ENCODE measurements at places on chromosomes 16 and 17.
A peak's percentile ranks its signal among the peaks of the same experiment; 100 is the strongest.

- H3K4me1 ChIP-seq: peaks cover 14% of the 10 kb centered on the region
- H3K27me3 ChIP-seq: no peaks in the 10 kb centered on the region
- DNase-seq: no peak
Observed at GRCh38 chr17:80834893-80835275, 156.8 kb upstream of the CHMP6 start.

- H3K27me3 ChIP-seq: no peaks in the 10 kb centered on the region
- peaks cover 11% of the 10 kb centered on the region for H3K4me1 ChIP-seq
- H3K4me3 ChIP-seq: no peak overlapping the region
- peaks cover 99% of the 10 kb centered on the region for H3K36me3 ChIP-seq
- peak overlapping the region; percentile 30 for H3K27ac ChIP-seq
- no peak for DNase-seq
Observed at GRCh38 chr17:78818932-78819331, 21.7 kb downstream of the USP36 start.

GRCh38 chr16:27977966-27978365 is 85.5 kb downstream of the GSG1L start:
- peaks cover 6% of the 10 kb centered on the region for H3K27me3 ChIP-seq
- peak; percentile 67 for DNase-seq
- no peaks in the 10 kb centered on the region for H3K4me1 ChIP-seq
- no peak overlapping the region for H3K27ac ChIP-seq
- no peak overlapping the region for H3K4me3 ChIP-seq
- H3K36me3 ChIP-seq: no peaks in the 10 kb centered on the region

DNA sequence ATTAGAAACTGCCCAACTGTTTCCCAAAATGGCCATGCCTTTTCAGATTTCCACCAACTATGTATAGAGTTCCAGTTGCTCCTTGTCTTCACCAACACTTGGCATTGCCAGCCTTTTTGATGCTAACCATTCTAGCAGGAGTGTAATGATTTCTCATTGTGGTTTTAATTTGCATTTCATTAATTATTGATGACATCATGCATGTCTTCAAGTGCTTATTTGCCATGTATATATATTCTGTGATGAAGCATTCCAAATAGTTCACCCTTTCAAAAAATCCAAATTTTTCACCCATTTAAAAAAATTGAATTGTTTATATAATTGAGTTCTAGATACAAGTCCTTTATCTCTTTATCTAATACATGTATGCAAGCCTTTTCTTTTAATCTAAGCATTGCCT is 245.9 kb upstream of the TNRC6C start:
- no peaks in the 10 kb centered on the region for H3K4me1 ChIP-seq
- no peak overlapping the region for H3K4me3 ChIP-seq
- DNase-seq: no peak
- H3K27me3 ChIP-seq: no peaks in the 10 kb centered on the region
- no peak overlapping the region for H3K27ac ChIP-seq

DNA sequence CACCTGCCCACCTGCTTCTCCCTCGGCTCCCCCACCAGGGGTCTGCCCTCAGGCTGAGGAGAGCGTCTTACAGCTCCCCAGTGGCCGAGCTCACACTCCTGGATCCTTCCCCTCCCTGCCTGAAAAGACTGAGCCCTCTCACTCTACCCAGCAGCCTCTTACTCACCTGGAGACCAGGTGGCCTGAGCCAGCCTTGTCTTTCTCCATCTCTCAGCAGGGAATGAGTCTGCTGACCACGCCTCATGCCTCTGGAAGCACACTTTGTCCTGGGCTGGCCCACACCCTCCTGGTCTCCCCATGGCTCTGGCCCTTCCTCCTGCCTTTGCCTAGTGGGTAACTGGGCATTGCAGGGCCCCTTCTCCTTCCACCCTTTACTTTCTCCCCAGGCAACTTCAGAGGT is 177.2 kb downstream of the ENGASE start:
- no peak overlapping the region for H3K4me3 ChIP-seq
- no peaks in the 10 kb centered on the region for H3K36me3 ChIP-seq
- H3K27ac ChIP-seq: no peak overlapping the region
- H3K27me3 ChIP-seq: peaks cover 16% of the 10 kb centered on the region

DNA sequence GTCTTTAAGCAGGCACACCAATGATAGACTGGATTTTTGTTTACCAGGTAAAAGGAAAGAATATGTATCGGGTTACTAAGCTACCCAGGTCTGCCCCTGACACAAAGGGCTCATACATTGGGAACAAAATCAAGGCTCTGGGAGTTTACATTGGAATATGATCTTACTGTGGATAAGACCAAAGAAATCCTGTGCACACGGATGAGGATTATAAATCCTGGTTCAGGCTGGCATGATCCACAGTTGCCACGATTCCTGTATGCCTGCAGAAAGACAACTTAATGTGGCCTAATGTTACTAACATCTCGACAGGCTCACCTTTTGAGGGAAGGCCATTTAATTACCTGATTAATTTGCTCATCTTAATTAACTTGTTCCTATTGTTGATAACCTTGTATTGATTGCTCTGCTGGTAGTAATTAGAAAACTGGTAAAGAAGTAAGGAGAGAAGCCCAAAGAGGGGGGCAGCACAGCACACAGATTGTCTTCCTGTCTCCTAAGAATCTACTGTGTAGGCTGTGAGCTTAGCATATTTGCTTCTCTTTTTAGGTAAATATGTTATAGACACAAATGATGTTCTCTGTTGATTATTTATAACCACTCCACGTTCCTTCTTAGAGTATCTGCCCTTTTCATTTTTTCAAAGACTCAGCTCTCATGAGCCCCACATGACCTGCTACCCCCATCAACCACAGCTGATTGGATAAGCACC is 51.0 kb upstream of the TOX3 start:
- H3K27ac ChIP-seq: no peak overlapping the region
- no peak for DNase-seq
- no peaks in the 10 kb centered on the region for H3K27me3 ChIP-seq
- no peak overlapping the region for H3K4me3 ChIP-seq
- no peaks in the 10 kb centered on the region for H3K4me1 ChIP-seq

DNA sequence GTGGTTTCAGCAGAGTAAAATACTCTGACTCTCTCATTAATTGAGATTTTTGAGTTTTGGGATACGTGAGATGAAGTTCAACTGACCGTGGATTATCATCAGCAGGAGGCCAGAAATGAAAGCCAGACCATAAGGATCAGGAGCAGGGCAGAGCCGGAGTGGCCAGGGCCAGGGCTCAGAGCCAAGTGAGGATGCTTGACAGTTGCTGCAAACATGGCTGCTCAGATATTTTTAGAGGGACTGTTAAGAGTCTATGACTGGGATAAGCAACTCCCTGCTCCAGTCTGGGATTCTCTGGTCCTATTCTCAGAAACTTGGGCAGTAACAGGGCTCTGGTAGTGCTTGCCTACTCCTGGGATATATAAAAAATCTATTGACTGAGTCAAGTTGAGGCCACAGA is 17.6 kb upstream of the CDH13 start:
- no peaks in the 10 kb centered on the region for H3K36me3 ChIP-seq
- no peaks in the 10 kb centered on the region for H3K27me3 ChIP-seq
- no peaks in the 10 kb centered on the region for H3K4me1 ChIP-seq
- no peak overlapping the region for H3K27ac ChIP-seq
- no peak overlapping the region for H3K4me3 ChIP-seq

- no peaks in the 10 kb centered on the region for H3K27me3 ChIP-seq
- H3K27ac ChIP-seq: no peak overlapping the region
- H3K4me1 ChIP-seq: no peaks in the 10 kb centered on the region
- H3K4me3 ChIP-seq: no peak overlapping the region
- no peaks in the 10 kb centered on the region for H3K36me3 ChIP-seq
Observed at GRCh38 chr17:43092901-43093300, 32.3 kb downstream of the BRCA1 start.

- no peak overlapping the region for H3K4me3 ChIP-seq
- no peaks in the 10 kb centered on the region for H3K27me3 ChIP-seq
- no peaks in the 10 kb centered on the region for H3K36me3 ChIP-seq
- peaks cover 14% of the 10 kb centered on the region for H3K4me1 ChIP-seq
- DNase-seq: no peak
- H3K27ac ChIP-seq: no peak overlapping the region
Observed at GRCh38 chr17:28119046-28119445, 76.6 kb downstream of the NLK start.
